ENCODE measurements at places on chromosomes 1 and 21.

GRCh38 chr1:225830841-225831240 is 20.9 kb downstream of the EPHX1 start:
- DNase-seq, result no peak

DNA sequence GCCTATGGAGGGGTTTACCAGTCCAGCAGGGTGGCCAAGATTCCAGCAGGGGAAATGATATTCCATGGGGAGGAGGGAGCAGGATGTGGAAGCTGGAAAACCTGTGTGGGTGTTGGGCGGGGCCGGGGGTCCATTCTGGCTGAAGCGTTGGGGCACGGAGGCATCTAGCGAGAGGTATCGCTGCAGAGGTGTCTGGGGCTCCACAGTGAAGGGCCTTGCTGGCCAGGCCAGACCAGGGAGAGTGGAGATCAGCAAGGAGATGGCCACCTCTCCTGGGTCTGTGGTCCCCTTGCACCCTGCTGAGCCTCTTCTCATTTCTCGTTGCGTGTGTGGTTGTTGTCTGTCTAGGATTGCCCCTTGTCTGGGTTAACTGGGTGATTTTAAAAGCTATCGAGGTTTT is 6.2 kb downstream of the COQ8A start:
- no peak for DNase-seq

- DNase-seq, result no peak
These were observed 44.0 kb downstream of the NTNG1 start for GRCh38 chr1:107184888-107185287.

GRCh38 chr1:150807249-150808023 is 624 bp downstream of the CTSK start:
- DNase-seq, result peak; percentile 16

DNA sequence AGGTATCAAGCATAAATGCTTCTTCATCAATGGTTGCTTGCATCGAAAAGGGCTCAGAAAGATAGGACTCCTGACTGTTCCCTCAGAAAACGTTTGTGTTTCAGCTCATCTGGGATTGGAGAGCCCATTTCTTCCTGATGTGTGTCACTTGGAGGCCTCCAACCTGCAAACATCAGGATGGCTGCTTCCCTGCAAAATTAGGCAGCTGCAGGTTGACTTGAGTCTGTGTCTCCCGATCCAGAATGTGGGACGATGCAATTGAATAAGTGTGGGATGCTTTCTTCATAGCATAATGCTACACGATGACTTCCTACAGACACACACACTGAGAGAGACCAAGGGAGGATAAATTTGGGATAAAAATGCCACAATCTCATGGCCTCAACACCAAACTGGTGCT is 42.2 kb downstream of the OLIG1 start:
- DNase-seq, result no peak

DNA sequence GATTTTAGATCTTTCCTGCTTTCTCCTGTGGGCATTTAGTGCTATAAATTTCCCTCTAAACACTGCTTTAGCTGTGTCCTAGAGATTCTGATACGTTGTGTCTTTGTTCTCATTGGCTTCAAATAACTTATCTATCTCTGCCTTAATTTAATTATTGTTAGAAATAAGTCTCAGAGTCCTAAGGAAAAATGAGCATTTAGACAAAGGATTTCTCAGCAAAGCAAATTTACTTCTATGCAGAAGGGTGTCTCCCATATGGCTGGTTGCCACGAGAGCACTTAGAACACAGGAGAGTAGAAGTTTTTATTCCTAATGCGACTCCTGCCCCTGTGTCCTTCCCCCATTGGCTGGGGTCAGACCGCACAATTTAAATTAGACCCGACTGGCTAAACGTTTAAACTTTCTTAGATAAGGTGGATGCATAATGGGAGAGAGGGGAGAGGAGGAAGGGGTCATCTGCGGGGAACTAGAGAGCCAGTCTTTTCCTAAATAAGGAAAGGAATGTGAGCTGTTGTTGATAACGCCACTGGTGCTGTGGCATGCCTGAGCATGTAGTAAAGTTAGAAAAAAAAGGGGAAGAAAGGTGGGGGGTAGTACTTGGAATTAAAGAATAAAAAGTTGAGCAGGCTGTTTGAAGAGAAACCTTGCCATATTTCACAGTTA is 170.2 kb downstream of the DYRK1A start:
- DNase-seq, result no peak

- DNase-seq, result no peak
These were observed 17.5 kb upstream of the COL18A1 start for GRCh38 chr21:45387506-45387905.

GRCh38 chr21:38645282-38645681 is 147.0 kb upstream of the ERG start:
- no peak for DNase-seq

DNA sequence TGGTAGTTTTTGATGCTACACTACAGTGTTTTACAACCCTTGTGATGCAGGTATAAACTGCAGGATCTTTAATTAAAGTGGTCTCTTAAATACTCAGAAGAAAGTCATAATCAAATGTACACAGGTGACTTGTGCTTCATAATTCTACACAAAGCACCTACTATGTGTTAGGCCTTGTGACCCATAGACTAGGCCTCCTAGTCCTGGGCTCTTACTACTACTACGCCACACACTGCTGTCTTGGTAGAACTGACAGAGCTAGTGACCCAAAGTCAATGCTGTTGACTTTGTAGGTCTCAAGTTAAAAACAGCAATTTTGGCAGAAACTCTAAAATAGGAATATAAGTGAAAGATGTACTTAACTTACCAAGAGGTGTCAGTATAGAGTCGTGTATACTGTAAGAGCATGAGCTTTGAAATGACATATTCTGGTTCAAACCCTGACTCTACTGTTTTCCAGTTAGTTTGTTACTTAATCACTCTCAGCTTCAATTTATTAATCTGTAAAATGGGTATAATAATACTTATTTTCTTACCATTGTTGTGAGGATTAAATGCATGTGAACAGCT is 48.6 kb upstream of the LMO4 start:
- no peak for DNase-seq

- no peak for DNase-seq
These were observed 10.2 kb downstream of the C1orf216 start for GRCh38 chr1:35708441-35708921.

All from GF-D8 (cell line).